Activated gamma-delta T cell treated with anti-CD3 and anti-CD28 coated beads, Interleukin-2, amount 50 U/mL, for 16 hours (primary cell): ENCODE measurements at places on chromosomes 7 and 10.

GRCh38 chr7:46681865-46682503 lies 760.9 kb upstream of the IGFBP3 start:
- DNase-seq = no peak

GRCh38 chr10:77074104-77074624 lies 563.4 kb downstream of the KCNMA1 start:
- no peak for DNase-seq

GRCh38 chr7:116529250-116529649 lies 4.4 kb downstream of the CAV1 start:
- DNase-seq = no peak

DNA sequence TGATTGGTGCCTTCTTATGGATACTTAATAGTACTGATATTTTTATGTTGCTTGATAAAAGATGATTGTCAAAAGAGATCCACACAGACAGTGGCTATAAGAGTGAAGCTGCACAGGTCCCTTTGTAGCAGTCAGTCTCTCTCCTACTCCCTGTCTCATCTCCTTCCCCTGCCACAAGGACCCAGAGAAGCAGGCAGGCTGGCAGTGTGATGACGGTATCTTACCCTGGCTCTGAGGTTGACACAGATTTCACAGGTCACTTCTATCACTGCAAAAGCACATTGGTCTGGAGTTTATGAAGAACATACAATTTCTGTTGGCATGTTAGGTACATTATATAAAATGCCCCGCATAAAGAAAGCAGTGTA lies 64.4 kb upstream of the AHR start:
- peak; percentile 25 for DNase-seq

- DNase-seq = no peak
These were observed 32.7 kb downstream of the DPY19L1 start for GRCh38 chr7:35004531-35005095.

DNA sequence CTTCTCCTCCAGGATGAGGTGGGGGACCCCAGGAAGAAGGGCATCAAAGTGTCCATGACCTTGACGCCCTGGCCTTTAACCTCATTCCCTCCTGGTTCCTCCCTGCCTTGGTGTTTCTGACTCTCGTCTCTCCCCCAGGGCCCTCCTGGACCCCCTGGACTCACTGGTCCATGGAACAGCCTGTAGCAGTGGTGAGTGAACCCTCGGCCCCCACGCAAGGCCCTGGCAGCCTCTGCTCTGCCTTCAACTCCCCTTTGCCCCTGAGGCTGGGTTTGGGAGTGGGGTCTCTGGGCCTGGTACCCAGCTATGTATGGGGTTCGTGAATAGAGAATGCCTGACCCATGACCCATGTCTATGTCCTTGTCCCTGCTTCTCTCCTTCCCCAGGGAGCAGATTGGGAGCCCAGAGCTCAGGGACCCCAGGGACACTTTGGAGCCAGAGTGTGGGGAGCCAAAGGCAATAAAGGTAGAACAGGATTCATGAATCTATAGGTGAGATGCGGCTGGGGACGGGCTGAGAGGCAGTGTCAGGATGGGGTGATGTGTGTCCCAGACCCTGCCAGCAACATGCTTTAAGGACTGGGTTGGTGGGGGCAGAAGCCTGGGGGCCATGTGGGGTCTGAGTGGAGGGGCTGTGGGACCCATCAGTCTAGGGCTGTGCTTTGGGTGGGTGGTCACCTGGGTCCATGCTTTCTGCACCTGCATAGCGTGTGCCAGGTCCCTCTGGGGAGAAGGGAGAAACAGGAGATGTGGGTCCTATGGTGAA lies 18.4 kb upstream of the VOPP1 start:
- no peak for DNase-seq

- no peak for DNase-seq
These were observed 6.5 kb downstream of the TBRG4 start for GRCh38 chr7:45104844-45105587.
